ENCODE measurements at places on chromosomes 12 and 14.

- no peak for DNase-seq
These were observed 68.2 kb upstream of the TBX3 start for GRCh38 chr12:114752217-114752616.

- peak; percentile 95 for DNase-seq
These were observed 159.8 kb upstream of the DAAM1 start for GRCh38 chr14:59028476-59029202.

- DNase-seq = no peak
These were observed 13.7 kb downstream of the TCTN1 start for GRCh38 chr12:110627500-110628195.

- DNase-seq = peak; percentile 73
These were observed 847 bp downstream of the MMP14 start for GRCh38 chr14:22837114-22837749.

DNA sequence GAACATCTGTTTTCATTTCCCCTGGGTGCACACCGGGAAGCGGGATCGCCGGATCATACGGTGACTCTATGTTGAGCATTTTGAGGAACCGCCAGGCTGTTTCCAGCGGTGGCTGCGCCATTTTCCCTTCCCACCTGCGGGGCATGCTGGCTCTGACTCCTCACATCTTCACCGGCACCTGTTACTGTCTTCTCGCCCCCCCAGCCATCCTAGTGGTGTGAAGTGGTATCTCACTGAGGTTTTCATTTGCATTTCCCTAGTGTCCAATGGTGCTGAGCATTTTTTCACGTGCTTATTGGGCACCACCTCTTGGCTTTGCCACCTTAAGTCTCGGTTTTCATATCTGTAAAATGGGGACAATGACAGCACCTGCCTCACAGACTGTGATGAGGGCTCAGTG, 44.1 kb upstream of the EML1 start:
- DNase-seq = no peak

GRCh38 chr12:123621619-123622530, 11.6 kb downstream of the EIF2B1 start:
- no peak for DNase-seq

DNA sequence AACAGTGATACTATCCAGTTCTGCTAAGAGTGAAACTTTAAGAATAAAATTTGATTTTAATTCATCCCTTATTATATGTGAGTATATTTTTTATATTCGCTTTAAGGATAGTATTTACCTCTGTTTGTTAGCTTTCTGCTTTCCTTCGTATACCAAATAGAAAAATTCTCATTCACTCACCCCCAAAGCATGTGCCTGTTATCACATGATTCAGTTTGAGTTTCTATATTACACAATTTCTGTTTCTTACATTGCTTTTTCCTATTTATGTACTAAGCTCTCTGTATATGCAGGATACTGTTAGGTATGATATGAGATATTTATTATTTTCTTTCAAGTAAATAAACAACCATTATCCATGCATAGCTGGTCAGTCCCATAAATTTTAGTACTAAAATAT, 275.2 kb downstream of the FBXL14 start:
- peak; percentile 37 for DNase-seq

DNA sequence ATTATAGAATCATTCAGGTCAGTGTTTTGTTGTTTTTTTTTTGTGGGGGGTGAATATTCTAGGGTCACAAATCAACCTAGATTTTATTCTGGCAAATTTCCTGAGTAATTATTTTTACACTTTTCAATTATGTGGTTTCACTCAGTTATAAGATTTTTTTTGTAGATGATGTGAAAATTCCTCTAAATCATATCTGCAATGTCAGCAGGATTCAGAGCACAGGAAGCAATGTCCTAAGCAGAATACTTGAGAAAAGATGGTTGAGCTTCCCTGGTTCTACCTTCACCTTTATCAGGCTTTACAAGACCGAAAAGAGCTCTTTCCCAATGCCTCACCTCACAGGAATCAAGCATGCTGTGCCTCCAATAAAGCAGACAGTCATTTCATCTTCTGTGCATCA, 124.3 kb downstream of the SLC41A2 start:
- DNase-seq = no peak

GRCh38 chr12:106141452-106141851, 2.7 kb upstream of the NUAK1 start:
- no peak for DNase-seq

- no peak for DNase-seq
These were observed 7.1 kb downstream of the OSBPL8 start for GRCh38 chr12:76552343-76552938.

GRCh38 chr12:48164451-48164850, 7.1 kb upstream of the ASB8 start:
- no peak for DNase-seq

DNA sequence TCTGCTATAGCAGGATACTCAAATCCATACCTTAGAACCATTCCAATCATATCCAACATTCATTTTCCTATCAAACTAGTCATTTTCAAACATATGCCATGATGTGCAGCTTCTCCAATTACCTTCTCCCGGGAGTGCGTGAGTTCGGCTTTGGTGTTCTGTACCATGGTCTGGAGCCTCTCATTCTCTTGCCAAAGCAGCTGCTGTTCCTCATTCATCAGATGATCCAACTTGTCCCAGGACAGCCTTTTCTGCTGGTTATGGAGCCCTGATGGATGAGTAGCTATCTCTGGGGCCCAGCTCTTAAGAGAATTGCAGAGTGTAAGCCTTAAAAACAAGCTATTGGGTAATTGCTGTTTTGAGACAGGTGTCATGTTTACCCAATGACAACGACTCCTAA, 71.1 kb upstream of the SAV1 start:
- DNase-seq = no peak

GRCh38 chr12:56908136-56908535, 26.1 kb downstream of the SDR9C7 start:
- no peak for DNase-seq

GRCh38 chr12:128823216-128823915, 392 bp downstream of the SLC15A4 start:
- no peak for DNase-seq

GRCh38 chr12:97292588-97292987, 170.0 kb upstream of the RMST start:
- no peak for DNase-seq

- DNase-seq = peak; percentile 81
These were observed 20.0 kb downstream of the BORCS5 start for GRCh38 chr12:12376646-12377448.
